ENCODE measurements at places on chromosomes 1 and 21. TPM values are rescaled to one million over a fixed set of nuclear protein-coding genes. Genes with fewer than 3 reads are reported as not detected.

SPATA46 gene
- not detected for total RNA-seq

SYTL1 gene
- total RNA-seq, result 80.6 TPM

CELSR2 gene
- total RNA-seq, result 2.7 TPM

DNA sequence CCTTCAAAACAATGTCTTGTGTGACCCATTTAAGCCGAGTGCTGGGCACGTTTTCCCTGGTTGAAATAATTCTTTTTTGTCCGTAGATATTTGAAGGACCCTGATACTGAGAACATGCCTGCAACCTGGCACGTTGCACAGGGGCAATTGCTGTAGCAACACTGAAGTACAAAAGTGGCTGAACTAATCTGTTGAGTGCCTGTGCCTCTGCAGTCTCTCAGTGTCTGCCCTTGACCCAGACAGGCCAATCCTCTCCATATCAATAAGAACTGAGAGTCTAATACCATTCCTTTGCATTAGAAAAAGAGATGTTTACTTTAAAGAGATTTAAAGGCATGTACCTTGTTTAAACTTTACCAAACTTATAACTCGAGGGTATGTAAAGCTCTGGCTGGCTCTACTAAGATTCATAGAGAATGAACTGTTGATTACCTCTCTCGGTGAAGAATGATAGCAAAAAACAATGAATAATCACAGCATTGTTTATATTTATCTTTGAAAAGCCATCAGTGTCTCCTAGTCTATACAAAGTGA lies 2.4 kb downstream of the GREM2 start:
- no peaks in the 10 kb centered on the region for H3K36me3 ChIP-seq
- peaks cover 40% of the 10 kb centered on the region for H3K27me3 ChIP-seq
- peaks cover 20% of the 10 kb centered on the region for H3K4me1 ChIP-seq
- DNase-seq, result no peak

DNA sequence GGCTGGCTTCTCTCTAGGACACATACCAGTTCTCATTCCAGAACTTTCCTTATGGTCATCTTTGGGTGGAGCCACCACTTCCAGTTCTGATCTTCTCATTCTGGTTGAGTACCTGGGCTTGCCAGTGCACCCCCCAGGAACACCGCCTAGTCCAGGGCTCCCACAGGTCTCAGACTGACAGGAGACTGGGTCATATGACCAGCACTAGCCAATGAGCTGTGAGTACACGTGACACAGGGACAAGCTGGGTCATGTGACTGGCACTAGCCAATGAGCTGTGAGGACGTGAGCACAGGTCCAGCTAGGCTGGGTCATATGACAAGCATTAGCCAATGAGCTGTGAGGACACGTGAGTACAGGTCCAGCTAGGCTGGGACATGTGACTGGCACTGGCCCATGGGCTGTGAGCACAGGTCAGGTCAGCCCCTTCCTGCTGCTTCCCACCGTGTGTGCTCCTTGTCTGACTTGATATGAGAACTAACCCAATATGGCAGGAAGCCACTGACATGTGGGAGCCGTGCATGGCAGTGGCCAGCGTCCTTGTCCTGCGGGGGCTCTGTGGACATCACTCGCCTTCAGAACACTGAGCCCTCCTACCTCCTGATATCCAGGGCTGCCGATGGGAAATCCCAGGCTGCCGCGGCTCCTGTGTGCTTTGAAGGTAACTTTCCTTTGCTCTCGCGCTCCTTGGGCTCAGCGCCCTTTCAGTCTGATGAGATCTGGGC lies 22.7 kb downstream of the KRTAP10-1 start:
- peak; percentile 57 for DNase-seq
- no peaks in the 10 kb centered on the region for H3K4me1 ChIP-seq
- no peaks in the 10 kb centered on the region for H3K36me3 ChIP-seq
- no peaks in the 10 kb centered on the region for H3K27me3 ChIP-seq

All from activated CD8-positive, alpha-beta T cell treated with anti-CD3 and anti-CD28 coated beads for 36 hours (primary cell).